ENCODE measurements at places on chromosomes 13 and 19. TPM values are rescaled to one million over a fixed set of nuclear protein-coding genes. Genes with fewer than 3 reads are reported as not detected.

DNA sequence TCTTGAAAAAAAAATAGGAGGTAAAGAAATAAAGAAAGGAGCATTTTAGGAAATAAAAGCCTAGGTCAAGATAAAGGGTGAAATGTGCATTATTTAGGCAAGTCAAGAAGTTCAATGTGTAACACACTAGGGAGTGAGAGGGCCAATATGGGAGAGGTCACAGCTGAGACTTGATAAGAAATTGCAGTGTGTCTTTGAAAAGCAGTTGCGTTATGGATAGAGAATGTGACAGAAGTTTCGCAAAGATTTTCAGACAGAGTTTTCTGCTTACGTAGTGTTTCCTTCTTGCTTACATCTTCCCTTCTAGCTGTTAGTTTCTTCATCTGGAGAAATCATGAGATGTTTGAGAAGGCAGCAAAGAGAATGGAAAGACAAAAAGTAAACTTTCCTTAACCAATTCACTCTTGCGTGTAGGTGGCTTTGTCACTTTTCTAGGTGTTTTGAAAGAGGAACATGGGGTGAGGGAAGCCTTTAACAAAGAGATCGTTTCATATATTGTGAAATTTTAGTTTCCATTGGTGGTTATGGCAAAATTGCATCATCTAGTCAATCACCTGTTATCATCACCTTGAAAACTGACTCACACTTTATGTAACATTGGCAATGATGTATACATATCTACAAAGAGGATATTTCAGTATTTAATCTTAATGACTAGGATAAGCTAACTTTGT, 975.5 kb downstream of the OLFM4 start:
- DNase-seq, result no peak

GRAMD1A gene
- total RNA-seq, result 23.9 TPM

DNA sequence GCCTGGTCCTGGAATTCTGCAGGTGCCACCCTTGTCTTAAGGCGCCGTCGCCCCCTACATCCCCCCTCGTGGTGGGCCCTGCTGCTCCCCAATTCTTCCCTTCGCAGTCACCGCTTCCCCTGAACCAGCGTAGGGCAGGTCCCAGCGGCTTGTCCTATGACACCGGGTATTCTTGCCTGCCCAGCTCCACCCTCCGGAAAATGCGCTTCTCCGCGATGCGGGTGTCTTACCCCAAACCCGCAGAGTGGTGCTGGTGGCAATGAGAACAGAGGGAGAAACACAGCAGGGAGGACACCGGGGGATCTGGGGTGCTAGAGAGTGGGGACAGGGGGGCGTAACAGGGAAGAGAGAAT, 9.0 kb downstream of the ZNF808 start:
- peak; percentile 2 for DNase-seq

- DNase-seq, result no peak
These were observed 121.1 kb upstream of the MYO16 start for GRCh38 chr13:108508263-108508662.

DNA sequence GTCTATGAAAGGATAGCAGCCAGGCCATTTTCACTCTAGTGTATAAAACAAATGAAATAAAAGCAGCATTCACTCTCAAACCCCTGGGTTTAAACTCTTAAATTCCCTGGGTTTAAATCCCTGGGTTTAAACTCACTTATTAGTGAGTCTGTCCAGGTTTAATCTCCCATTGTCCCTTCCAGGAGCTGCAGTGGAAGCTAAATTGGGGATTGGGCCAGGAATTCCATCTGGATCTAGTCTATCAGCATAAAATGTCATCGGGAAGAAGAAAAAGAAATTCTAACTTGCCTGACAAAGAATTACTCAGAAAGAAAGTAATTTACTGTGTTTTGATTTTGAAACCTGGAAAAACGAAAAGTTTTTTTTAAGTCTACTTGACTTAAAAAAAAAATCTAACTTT, 54.8 kb downstream of the FRY start:
- DNase-seq, result no peak

DNA sequence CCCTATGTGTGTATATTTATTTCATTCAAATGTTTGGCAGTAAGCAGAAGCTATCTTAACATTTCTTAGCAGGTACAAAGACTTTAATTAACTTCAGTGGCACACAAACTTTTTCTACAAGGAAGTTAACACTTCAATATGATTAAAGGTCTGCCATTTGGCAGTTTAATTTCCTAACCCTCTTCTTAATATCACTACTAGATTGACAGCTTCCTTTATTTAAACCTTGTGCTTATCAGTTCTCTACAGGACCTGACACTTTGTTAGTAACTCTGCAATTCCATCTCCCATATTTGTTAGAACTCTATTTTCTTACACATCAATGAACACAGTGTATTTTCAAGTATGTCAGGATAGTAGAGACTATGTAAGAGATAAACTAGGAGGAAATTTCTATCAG, 152.4 kb upstream of the ATXN8OS start:
- DNase-seq, result no peak

CYP4F12 gene
- not detected for total RNA-seq

HNRNPA1L2 gene
- 2.4 TPM for total RNA-seq

APOC4 gene
- total RNA-seq, result not detected

DNA sequence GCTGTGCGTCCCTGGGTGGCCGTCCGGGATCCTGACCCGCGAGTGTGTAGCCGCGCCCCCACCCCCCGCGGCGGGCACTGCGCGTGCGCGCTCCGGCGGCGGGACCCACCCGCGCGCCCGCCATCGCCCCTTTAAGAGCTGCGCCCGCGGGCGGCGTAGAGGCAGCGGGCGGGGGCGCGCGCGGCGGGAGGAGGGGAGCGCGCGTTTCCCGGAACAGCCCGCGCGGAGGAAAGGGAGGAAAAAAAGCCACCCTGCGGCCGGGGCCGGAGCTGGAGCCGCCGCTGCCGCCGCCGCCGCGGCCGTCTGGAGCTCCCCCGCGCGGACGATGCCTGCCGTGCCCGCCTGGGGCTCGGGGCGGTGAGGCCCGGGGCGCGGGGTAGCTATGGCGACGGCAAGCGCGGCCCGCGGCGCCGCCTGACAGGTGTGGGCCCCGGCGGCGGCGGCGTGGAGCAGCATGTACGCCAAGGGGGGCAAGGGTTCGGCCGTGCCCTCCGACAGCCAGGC, at the start of gene SSBP4:
TSS of gene SSBP4 (plus strand) at position 204 of the 504 bp plus-strand sequence. CDS start at position 455, 251 bp downstream.
- DNase-seq, result peak; percentile 79

DNA sequence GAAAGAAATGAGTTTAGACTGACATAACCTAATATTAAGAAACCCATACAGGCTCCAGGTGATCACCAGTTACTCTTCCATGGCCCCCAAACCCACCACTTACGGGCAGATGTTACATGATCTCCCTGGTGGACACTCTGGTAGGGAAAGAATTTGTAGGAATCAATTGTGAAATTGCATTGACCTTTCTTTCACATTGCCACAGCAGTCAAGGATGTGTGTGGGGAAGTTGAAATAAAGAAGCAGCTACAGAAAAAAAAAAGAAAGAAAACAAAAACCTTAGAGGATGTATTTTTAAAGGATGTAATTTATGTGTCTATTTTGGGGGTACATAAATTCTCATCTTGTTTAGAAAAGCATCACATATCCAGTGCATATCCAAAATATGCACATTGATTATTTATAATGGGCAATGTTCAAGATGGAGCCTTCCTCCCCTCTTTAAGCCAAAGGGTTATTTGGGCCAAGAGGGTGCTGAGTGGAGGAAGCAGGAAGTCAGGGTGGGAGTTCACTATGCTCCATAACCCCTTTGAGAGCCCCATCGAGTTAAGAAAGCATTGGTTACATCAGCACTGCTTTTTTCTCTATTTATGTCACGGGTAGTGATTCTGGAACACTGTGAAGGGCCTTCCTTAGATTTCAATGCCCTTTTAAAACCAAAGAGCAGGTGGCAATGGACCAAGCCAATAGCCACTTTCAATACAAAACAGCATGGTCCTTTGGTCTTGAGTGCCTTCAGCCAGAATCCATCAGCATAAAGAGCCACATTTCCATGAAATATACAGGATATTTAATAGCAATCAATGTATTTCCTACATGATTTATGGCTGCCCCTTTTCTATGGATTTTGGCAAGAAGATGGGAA, 169.6 kb downstream of the LACC1 start:
- no peak for DNase-seq

DNA sequence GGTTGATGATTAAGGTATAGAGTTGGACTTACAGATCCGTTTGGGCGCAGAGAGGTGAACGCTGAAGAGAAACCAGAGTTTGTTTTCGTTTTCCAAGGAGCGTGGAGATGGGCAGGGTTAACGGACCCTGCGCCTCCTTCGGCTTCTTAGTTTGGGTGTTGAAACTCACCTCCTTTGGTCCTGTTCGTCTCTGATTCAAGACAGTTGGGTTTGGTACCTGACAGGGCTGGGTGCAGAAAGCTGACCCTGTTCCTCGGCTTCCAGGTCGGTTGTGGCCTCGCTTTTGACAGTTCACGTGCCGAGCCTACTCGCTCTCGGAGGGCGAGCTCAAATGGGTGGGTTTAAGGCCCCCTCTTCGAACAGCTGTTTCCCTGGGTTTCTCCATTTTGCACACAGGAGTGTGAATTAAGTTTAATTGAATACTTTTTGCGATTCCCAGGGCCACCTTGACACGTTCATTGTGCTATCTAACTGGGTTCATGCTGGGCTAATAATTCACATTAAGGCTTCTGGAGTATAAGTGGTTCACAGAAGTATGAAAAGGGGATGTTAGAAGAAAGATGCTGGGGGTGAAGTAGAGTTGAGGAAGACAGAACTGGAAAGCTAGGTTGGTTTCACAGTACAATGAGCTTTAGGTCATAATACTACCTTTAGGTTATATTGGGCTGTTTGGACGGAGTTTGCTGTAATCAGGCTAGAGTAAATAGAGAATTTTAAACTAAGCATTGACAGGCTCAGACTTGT, 638 bp downstream of the USPL1 start:
- peak; percentile 4 for DNase-seq

ZNF888 gene
- 0.73 TPM for total RNA-seq

- no peak for DNase-seq
These were observed 221.9 kb upstream of the SLC10A2 start for GRCh38 chr13:103288114-103288513.

MCEMP1 gene
- not detected for total RNA-seq

DNA sequence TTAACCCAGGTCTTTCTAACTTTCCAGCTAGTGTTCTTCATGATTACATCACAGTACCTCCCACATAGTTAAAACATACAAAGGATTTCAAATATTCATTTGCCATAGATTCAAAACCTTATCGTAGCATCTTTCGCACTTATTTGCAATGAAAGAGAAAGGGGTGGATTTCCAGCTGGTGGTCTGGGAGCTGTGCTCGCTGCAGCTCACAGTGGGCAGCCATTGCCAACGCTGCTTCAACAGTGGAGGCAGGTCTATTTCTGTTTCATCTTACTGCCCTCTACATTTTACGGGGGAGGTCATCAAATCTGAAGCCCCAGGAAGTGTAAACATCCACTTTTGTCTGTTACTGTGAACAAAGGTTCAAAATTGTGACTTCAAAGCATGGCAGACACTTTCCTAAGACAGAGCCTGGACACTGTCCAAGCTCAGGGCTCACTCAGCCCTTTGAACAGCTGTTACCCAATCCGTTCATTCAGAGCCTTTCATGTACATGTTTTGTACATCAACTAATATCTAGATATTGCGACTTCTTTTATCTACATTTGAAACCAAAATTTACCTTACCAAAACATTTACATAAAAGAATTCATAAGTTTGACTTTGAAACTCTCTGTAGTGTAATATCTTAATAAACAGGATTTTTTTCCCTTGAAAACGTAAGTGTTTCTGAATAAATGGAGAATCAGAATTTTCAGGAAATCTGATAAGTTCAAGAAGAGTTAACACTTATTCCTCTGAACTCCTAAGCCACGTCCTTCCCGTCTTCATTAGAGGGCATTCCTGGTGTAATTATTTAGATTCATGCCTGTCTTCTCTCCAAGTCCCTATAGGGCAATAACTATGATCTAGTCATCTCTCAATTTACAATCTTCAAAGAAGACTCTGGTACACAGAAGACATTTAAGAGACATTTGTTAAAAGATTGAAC, 25.1 kb downstream of the STARD13 start:
- DNase-seq, result peak; percentile 81

TPTE2 gene
- not detected for total RNA-seq

- DNase-seq, result peak; percentile 18
These were observed 764.0 kb upstream of the SLITRK5 start for GRCh38 chr13:86907156-86907555.

DNA sequence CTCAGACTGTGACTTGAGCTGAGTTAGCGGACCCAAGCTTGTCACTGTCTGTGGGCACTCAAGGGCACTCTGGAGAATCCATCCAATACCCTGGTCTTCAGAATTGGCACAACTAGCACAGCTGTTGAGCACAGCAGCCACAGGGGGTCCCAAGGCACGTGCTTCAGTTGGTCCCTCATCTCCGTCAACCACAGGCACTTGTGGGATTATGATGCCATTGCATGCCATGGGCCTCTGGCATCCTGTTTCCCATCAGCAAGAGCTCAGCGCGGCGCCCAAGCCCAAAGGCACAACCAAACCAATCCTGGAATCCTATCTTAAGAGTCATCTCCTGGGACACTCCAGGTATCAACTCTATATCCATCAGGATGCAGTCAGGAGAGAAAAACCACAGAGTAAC, 3.7 kb upstream of the B3GNT8 start:
- peak; percentile 92 for DNase-seq

- DNase-seq, result no peak
These were observed 38.1 kb downstream of the DOCK9 start for GRCh38 chr13:98939660-98940191.

LGALS14 gene
- total RNA-seq, result not detected

DNA sequence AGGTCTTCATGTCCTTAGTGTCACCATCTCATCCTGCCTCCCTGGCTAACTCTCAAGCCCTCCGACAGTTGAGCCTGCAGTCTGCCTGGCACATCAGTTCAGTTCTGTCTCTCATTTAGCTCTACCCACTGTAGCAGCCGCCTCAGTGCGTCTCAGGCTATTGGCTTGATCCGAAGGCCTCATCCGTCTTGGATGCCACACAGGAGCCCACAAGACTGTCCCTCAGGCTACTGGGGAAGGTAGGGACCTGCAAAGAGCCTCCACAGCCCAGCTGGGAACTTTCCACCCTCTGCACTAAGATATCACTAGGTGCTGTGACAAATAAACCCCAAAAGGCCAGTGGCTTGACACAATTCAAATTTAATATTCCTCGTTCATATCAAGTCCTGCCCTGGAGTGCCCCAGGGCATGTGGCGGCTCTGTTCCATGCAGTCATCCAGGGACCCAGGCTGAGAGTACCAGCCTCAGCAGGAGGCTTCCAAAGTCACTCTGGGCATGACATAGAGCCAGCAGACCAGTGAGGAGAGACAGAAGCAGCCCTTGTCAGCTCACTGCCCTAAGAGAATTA, 5.7 kb downstream of the VSTM2B start:
- no peak for DNase-seq

- no peak for DNase-seq
These were observed 195.2 kb downstream of the KLF12 start for GRCh38 chr13:73939071-73939380.

- no peak for DNase-seq
These were observed 12.9 kb upstream of the CCNE1 start for GRCh38 chr19:29798774-29799497.
